ENCODE measurements at places on chromosomes 16 and 17.

- no peak for DNase-seq
These were observed 84.9 kb downstream of the TBC1D16 start for GRCh38 chr17:79950751-79951150.

- no peak for DNase-seq
These were observed 20.9 kb downstream of the HSD11B2 start for GRCh38 chr16:67451704-67452435.

- no peak for DNase-seq
These were observed 93.0 kb upstream of the RPL38 start for GRCh38 chr17:74110467-74110866.

DNA sequence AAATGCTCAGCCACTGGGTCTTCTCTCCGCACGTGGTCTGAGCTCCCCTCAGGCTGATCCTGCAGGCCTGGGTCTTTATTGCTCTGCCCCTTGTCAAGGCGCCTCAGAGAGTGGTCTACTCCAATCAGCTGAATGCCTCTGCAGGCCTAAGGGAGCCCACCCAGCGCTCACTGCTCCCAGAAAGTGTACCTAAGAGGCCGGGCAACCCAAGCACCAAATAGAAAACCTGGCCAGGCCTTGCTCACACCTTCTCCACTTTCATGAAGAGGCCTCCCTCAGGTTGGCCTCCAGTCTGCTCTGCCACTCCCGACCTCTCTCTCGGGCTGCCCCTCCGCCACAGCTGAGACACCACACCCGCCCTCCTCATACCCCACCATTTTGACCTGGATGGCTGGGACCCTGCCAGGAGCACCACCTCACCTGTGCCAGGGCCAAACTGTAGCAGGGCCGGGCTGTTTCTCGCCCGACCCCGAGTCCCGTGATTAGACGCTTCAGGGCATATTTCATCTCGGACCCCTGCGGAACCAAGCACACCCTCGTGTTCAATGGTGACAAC, 665 bp downstream of the MYBBP1A start:
- no peak for DNase-seq

DNA sequence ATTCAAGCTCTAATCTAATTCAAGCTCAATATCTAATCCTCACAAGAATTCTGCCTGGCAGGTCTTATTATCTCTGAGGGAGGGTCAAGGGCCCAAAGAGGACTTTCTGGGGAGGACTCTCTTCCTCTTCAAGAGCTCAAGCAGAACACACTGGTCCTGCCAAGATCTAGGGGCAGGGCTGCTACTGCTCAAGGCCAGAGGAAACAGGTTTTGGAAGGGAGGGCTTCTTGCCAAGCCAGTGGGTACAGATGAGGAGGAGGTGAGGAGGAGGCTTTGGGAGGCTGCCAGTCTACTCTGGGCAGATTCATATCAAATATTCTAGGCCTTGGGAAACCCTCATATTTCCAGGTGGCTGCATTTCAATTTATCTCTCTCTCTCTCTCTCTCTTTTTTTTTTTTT, 51.8 kb upstream of the IL34 start:
- no peak for DNase-seq

- no peak for DNase-seq
These were observed 30.7 kb upstream of the RPTOR start for GRCh38 chr17:80513892-80514291.

- no peak for DNase-seq
These were observed 30.9 kb downstream of the HOXB1 start for GRCh38 chr17:48499735-48500434.

GRCh38 chr17:64115043-64115698, 14.8 kb downstream of the ERN1 start:
- DNase-seq = no peak

DNA sequence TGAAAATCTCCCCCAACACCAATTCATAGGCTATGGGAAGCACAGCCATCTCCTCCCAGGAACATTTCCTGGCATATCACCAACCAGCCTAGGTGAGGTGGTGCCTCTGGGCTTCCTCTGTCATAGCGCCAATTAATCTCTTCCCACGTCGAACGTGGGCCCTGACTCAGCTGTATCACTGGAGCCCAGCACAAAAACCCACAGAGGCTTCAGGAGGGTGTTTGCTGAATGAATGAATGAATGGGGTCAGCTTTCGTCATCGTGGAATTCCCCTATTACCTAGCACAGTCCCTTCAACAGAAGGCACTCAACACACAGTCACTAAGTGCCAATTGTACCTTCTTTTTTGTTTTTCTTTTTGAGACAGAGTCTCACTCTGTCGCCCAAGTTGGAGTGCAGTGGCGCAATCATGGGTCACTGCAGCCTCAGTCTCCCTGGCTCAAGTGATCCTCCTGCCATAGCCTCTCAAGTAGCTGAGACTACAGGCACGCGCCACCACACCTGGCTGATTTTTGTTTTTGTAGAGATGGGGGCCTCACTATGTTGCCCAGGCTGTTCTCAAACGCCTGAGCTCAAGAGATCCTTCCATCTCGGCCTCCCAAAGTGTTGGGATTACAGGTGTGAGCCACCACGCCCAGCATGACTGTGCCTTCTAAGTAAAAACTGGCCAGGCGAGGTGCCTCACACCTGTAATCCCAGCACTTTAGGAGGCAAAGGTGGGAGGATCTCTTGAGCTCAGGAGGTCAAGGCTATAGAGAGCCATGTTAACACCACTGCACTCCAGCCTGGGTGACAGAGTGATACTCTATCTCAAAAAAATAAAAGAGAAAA, 4.1 kb downstream of the ZNF688 start:
- peak; percentile 88 for DNase-seq

All from CD14-positive monocyte (primary cell).